ENCODE measurements at places on chromosomes 6 and 20. TPM values are rescaled to one million over a fixed set of nuclear protein-coding genes. Genes with fewer than 3 reads are reported as not detected.

Gene GGTLC1
- polyA plus RNA-seq: not detected

Gene PCSK2
- not detected for polyA plus RNA-seq

Gene MDFI
- not detected for polyA plus RNA-seq

Gene TSPO2
- polyA plus RNA-seq: not detected

Gene EFCAB8
- 0.12 TPM for polyA plus RNA-seq

Gene PBOV1
- not detected for polyA plus RNA-seq

Gene C6orf163
- 0.86 TPM for polyA plus RNA-seq

Gene ZNF343
- polyA plus RNA-seq: 3.7 TPM

Gene SOBP
- polyA plus RNA-seq: not detected

Gene NT5DC1
- polyA plus RNA-seq: 45.8 TPM
